ENCODE measurements at places on chromosomes 16 and 17.

- DNase-seq = no peak
Measured at GRCh38 chr16:50251375-50252081, 14.8 kb upstream of the ADCY7 start.

GRCh38 chr17:21194226-21194625 is 19.7 kb downstream of the TMEM11 start:
- DNase-seq = no peak

GRCh38 chr17:61672140-61672539 is 81.1 kb upstream of the NACA2 start:
- DNase-seq = no peak

GRCh38 chr16:8063159-8063558 is 527.2 kb downstream of the TMEM114 start:
- no peak for DNase-seq

- DNase-seq = no peak
Measured at GRCh38 chr16:28504707-28505404, 1.8 kb downstream of the IL27 start.
